ENCODE measurements at places on chromosomes 6 and 20.

GRCh38 chr6:157555455-157556143 is 174.6 kb downstream of the ZDHHC14 start:
- no peak for DNase-seq

DNA sequence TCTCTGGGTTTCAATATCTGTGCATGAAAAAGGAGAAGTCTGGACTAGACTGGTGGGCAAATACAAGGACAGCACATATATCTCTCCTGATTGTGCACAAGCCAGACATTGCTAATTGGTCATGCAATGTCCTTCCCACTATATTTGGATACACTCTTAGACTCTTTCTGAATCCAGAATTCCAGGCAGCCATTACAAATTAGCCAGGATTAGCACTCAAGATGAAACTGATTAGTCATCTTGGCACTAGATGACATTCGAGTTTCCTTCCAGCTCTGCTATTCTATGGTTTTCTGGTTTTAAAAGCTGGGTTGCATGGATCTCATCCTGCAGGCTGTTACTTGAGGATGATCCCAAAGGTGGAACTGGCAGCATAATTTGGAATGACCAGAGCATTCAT is 73.2 kb downstream of the SCP2D1 start:
- DNase-seq, result no peak

DNA sequence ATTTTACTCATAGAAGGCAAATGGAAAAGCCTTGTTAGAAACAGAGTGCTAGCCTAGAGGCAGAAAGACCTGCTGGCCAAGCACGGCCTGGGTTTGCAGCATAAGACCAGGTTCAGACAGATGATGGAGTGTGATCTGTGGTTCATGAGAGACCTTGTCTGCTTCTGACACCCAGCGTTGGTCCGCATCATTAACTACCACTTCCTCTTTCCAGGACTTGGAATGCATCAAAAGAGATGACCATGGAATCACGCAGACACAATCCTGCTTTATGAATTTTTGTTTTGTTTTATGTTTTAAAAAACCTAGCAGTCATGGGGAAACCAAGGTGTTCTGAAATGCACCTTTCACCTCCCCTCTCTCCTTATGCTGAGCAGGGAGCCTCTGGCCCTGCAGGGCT is 76.8 kb upstream of the SYNDIG1 start:
- no peak for DNase-seq

- no peak for DNase-seq
Observed at GRCh38 chr6:132388291-132388690, 13.0 kb downstream of the MOXD1 start.

DNA sequence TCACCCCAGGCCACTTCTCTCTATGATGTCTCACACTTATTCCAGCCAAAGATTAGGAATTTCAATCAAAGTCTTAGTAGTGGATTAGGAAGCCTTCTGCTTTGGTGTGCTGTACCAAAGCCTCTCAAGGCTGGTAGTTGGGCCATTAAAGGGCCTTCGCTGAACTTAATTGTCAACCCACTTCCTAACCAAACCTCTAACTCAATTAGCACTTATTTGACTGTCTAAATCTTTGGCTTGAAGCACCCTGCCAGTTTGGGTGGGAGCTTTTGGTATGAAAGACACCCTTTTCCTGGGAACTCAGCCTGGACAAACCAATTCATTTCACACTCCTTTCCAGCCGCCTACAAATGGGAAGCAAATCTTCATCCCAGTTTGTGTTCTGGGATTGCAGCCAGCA is 81.5 kb downstream of the BMP2 start:
- no peak for DNase-seq

DNA sequence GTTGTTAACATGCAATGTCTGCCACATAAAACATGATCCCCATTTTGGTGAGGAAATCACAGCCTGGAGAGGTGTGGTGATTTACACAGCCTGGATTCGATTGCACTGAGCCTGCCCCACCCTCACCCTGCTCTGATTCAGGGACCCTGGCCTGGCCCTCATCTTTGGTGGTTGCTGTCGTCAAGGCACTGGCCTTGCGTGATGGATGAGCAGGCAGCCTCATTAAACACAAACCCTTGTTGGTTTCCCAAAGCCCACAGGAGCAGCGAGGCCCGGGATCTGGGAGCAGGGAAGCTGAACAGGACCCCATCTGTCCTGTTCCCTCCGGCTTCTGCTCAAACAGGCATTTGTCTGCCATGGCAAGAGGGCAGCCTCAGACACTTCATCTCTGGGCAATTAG is 70.8 kb downstream of the CHMP4B start:
- no peak for DNase-seq

GRCh38 chr6:63496361-63496804 is 75.9 kb upstream of the LOC128125822 start:
- DNase-seq, result no peak

GRCh38 chr6:26383624-26384417 is 913 bp downstream of the BTN2A2 start:
- no peak for DNase-seq

- DNase-seq, result no peak
Observed at GRCh38 chr6:71034563-71035345, 77.9 kb upstream of the B3GAT2 start.

DNA sequence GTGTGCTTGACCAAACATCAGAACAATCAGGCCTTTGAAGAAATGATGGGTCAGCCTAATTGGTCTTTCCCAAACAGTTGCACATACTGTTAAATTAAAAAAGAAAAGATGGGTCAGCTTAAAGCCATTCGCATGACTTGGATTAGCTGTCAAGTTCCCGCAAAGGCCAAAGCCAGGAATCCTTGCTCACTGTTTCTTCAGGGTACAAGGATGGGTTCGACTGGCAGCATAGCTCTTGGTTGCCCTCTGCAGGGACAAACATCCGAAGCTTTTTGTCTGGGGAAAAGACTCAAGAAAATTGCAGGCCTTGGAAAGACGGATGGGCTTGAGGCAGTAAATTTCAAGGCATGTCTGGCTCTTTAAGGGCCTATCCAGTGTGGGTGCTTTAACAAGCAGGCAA is 168.0 kb downstream of the HDGFL1 start:
- DNase-seq, result no peak

GRCh38 chr6:108222504-108222903 is 38.3 kb downstream of the SNX3 start:
- DNase-seq, result no peak

- DNase-seq, result no peak
Observed at GRCh38 chr20:46642265-46642968, 8.8 kb downstream of the SLC13A3 start.

GRCh38 chr20:42093542-42094440 is 475.6 kb upstream of the CHD6 start:
- DNase-seq, result no peak

DNA sequence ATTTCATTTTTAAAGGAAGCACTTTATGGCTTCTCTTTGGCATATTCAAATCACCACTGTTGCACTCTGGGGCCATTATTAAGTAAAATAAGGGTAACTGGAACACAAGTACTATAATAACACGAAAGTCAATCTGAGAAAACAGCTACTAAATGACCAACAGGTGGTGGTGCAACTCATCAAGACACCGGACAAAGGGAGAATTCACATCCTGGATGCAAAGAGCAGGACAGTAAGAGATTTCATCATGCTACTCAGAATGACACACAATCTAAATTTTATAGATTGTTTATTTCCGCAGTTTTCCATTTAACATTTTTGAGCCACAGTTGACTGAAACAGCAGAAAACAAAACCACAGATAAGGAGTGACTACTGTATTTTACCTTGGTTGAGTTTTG is 27.6 kb upstream of the LY86 start:
- no peak for DNase-seq

GRCh38 chr20:8855315-8855714 is 213.6 kb upstream of the PLCB4 start:
- DNase-seq, result no peak

- DNase-seq, result no peak
Observed at GRCh38 chr6:100342830-100343229, 121.9 kb downstream of the SIM1 start.

- DNase-seq, result no peak
Observed at GRCh38 chr6:130447374-130447773, 81.6 kb downstream of the TMEM200A start.

DNA sequence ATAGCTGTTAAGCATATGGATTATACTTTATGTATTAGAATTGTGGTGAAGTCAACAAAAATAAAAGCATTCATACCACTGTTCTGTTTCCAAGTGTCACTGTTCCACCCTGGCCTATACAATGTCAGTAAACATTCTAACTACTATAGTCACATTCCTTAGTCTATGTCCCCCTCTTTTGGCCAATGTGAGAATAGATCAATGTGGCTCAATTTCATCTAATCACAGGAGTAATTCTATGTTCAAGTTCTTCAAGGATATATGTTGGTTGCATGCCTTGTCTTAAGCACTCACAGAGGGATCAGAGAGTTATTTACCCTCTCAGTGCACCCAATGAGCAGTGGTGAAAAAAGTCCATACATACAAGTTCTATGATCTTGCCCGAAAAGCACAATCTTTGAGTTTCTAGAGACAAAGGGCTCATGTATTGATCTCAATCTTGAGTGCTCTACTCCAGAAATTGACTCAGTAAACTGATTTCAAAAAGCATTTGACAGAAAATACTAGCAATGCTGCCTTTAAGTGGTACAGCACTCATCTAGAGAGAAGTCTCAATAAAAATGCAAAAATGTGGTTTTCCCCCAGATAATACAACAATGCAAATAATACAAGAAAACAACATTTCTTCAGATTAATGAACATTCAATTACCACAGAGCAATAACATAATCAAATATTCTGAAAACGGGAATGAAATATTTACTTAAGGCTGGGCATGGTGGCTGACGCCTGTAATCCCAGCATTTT is 16.5 kb downstream of the SMLR1 start:
- DNase-seq, result no peak

DNA sequence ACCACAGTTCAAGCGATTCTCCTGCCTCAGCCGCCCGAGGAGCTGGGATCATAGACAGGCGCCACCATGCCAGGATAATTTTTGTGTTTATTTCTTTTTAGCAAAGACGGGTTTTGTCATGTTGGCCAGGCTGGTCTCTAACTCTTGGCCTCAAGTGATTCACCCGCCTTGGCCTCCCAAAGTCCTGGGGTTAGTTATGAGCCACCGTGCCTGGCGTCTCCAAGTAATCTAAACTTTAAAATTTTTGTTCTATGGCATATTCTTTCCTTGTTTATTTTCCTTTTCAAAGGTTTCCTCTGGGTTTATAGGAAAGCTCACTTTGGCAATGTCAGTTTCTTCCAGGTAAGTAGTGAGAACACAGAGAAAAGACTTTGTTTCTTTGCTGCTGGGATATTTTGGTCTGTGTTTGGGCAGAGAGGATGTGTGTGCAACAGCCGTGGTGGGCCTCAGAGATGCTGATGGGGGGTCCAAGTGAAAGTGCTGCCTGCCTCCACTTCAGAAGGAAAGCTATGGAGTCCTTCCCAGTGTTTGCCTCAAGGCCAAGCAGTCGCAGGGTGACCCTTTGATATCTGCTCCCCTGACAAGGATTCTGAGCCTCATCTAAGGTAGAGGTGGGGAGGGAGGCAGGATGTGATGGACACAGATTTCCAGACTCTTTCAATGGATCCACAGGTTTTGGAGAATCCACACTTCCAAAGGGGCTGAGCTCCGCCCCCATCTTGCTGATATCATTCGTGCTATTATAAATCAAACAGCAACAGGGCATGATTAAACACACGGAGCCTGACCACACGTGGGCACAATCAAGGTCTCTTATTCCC is 2.3 kb downstream of the LRP11 start:
- no peak for DNase-seq

DNA sequence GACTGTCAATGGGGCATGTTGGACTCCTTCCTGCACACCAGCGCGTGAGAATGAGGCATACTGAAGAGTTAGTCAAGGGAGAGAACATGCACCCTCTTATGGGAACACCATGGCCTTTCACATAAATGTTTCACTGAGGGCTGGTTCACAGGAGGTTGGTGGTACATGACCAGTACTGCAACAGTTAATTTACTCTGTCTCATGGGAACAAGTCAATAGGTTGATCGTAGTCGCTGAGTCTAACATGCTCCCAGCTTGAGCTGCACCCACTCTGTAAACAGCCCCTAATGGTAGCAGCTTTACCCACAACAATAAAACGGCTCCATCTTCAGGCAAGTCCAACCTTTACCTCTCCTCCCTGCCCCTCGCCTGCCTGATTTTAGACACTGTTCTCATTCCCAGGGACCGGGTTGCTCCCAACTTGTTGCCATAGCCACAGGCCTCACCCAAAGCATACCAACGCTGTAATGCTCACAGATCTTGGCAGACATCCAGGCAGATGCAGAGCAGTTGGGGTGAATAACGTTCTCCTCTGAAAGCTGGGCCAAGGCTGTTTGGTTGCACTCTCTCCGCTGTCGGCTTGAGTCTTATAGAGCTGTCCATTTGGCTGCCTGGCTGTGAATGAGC is 111.3 kb downstream of the LY86 start:
- no peak for DNase-seq

- DNase-seq, result no peak
Observed at GRCh38 chr20:36155991-36156390, 1.5 kb downstream of the EPB41L1 start.

DNA sequence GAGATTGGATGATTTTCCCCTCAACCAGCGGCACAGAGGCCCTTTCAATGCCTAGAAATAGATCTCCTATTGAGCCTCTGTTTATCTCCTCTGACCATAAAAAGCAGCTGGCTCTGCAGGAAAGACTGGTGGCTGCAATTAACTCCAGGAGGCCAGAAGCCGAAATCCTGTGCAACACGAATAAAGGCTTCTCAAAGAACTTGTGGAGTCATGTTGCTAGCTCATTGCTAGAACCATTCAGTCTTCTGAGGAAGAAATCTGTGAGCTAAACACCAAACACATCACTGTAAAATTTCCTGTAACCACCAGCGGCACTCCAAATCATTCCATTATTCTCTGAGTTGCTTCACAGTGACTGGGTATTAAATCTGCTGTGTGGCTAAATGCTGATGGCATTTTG is 49.1 kb upstream of the TPD52L1 start:
- DNase-seq, result no peak

DNA sequence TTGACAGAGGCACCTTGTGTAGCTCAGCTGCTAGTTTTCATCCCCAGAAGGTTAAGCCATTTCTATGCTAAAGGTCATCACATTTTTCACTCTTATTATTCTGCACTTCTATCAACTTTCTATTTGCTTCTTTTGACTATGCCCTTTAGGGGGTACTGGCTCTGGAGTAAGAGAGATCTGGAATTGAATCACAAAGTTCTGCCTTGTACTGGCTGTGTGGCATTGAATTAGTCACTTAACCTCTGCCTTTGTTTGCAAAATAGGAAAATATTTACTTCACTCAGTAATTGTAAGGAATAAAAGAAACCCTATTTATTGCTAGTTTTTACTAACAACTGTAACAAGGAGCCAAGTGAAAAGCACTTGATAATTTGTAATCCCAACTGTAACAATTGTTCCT is 56.8 kb upstream of the MTRF1L start:
- no peak for DNase-seq

Data from cerebellar nuclear complex (tissue), 1 donor.